ENCODE measurements at places on chromosomes 7 and 10.

GRCh38 chr7:116242178-116242577, 31.8 kb downstream of the TES start:
- DNase-seq, result no peak

- no peak for DNase-seq
Measured at GRCh38 chr10:83574770-83575169, 564.5 kb upstream of the GHITM start.

- DNase-seq, result no peak
Measured at GRCh38 chr10:113187063-113187777, 237.2 kb downstream of the TCF7L2 start.

DNA sequence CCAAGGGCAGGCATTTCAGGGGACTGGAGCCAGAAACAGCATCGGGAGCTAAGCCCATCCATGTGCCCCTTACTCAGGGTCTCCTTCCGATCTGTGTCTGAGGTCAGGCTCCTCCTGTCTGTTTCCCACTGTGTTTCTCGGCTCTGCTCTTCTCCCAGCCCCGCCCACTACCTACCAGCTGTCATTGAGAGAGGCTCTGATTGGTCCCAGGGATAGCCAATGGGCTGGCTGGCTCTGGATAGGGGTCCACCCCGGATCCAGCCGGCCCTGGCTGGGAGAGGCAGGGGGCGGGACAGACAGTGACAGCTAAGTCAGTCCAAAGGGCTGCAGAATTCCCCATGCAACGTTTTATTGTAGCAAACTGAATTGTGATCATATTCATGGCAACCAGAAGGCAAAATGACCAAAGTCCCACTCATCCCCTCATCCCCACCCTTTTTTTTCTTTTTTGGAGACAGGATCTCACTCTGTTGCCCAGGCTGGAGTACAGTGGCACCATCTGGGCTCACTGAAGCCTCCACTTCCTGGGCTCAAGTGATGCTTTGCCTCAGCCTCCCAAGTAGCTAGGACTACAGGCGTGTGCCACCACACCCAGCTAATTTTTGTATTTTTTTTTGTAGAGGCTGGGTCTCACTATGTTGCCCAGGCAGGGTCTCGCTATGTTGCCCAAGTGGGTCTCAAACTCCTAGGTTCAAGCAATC, 76.3 kb downstream of the CLIP2 start:
- DNase-seq, result no peak

DNA sequence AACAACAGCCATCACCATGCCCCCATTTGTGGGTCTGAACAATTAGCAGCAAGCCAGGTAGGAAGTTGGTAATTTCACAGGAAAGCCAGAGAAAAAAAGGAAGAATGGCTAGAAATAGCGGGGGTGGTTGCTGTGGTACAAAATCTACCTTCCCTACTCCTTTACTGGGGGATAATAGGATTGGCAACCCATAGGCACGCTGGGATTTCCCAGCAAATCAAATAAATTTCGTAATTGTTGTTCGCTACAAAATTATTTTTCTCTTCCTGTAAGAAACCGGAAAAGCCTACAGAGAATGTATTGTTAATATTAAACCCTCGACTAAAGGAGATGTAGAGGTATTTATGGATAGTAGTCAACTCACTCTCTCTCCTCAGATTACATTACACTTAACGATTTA, 123.9 kb downstream of the DOCK4 start:
- DNase-seq, result no peak

DNA sequence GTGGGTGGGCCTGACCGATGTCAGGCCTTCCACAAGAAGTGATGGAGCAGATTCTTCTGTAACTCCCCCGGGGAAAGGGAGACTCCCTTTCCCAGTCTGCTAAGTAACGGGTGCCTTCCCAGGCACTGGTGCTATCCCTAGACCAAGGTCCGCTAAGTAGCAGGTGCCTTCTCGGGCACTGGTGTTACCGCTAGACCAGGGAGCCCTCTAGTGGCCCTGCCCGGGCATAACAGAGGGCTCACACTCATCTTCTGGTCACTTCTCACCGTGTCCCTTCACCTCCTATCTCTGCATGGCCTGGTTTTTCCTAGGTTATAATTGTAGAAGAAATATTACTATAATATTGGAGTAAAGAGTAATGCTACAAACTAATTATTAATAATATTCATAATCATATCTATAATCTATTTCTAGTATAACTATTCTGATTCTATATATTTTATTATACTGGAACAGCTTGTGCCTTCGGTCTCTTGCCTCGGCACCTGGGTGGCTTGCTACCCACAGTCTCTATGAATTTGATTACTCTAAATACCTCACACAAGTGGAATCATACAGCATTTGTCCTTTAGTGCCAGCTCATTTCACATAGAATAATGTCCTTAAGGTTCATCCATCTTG, 1378.7 kb downstream of the XPNPEP1 start:
- peak; percentile 7 for DNase-seq

GRCh38 chr7:143391462-143392404, 10.6 kb downstream of the ZYX start:
- DNase-seq, result no peak

DNA sequence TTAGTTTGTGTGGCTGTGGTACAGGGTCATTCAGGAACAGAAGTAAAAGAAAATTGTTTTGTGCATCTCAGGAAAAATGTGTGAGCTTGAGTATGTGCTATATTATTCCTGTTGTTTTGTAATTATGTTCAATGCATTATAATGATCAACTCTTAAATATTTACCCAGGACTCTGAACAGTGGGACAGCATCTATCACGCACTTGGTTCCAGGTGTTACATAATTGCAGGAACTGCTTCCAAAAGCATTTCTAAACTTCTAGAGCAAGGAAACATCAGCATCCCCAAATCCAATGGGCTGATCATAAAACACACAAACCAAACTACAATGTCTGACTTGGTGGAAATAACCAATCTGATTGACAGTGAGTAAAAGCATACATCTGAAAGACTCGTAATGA, 26.6 kb downstream of the ENO4 start:
- DNase-seq, result no peak

DNA sequence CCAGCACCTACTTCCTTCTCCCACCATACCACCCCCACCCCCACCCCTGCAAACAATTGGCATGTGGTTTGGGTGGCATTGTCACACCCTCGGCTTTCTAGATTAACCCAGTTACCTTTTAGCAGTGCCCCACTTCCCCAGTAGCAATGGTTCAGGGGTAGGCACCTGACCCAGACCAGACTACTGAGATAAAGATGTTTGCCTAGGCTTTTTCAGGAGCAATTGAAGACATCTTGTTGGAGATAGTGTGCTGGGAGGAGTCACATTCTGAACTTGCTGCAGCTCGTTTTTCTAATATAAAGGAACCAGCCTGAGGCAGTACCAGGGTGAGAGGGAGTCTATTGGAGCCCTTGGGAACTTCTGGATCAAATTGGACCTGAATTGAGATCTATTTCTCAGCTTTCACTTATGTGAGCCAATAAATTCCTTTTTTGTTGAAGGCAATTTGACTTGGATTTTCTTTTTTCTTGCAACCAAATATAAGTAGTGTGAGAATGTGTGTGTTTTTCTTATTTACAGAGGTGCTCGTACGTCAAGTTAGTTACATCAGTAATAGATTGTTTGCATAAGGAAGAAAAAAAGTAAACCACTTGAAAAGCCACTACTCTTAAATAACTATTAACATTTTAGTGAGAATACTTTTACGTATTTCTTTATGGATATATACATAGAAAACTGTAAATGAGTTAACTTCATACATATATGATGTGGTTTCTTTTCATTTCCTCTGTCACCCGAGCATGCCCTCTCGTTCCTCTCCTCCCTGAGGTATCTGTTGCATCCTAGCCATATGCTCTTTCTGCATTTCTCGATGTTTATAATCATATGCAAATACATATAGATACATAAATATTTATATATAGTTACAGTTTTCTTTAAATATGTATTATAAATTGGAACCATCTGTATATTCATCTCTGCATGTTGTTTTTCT, 38.0 kb downstream of the RAB18 start:
- DNase-seq, result no peak

DNA sequence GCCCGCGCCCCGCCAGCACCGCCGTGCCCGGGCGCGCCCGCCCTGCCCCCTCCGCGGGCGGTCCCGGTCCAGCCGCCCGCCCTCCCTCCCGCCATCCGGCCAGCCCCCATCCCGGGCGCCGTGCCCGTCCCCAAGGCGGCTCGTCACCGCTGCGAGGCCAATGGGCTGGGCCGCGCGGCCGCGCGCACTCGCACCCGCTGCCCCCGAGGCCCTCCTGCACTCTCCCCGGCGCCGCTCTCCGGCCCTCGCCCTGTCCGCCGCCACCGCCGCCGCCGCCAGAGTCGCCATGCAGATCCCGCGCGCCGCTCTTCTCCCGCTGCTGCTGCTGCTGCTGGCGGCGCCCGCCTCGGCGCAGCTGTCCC, at the start of gene HTRA1:
Gene HTRA1, plus strand, starts transcription at position 187 of the 362 bp plus-strand sequence. Its CDS starts 100 bp downstream, at position 287.
- no peak for DNase-seq

DNA sequence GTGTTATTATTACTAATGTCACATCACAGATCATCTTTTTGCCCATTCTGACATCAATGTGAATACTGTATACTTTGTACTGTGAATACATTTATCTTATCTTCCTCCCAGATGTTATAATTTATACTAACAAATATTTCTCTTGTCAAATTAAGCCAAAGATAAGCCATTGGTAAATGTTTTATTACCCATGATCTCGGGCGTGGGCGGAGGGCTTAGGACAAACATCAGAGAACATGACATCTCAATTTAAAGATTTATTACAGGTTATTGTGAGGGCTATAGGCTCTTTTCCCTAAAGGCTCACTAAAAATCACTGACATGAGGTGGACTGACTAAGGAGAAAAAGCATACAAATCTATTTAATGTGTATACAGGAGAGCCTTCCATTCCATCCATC, 58.2 kb upstream of the DGKB start:
- DNase-seq, result no peak

DNA sequence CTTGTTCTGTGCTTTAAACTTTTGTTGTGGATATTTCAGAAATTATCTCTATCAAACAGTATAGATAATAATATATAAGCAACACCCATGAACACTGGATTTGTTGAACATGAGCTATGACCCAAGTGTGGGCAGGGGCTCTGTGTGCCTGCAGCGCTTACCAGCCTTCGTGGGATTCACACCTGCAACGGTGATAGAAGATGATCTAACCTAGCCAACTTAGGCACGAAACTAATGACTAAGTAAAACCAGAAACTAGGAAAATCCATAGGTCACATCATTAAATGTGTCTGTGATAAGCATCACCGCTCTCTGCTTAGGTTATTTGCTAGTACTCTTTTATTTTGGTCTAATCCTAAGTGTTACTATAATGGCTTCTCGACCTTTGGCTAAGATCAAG, 18.0 kb downstream of the SPAG6 start:
- no peak for DNase-seq

- no peak for DNase-seq
Measured at GRCh38 chr10:110664483-110665420, 20.6 kb downstream of the RBM20 start.

GRCh38 chr7:130473876-130474275, 18.0 kb upstream of the MEST start:
- no peak for DNase-seq

DNA sequence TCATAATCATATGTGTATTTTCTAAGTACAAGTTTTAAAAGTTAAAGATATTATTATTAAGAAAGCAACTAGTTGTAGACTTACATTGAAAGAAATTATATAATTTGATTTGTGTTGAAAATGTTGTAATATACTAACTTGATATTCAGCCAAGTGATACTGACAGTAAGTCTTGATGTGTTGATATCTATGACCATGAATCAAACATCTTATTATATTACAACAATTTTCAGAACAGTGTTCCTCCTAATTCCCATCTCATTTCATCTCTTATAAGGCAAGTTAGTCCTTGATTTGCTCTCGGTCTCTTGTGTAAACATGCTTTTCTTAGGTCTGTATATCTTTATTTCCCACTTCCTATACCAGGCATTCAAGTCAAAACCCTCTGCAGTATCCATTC, 269.2 kb upstream of the SEMA3E start:
- DNase-seq, result no peak

GRCh38 chr7:51315393-51316261, 982 bp downstream of the COBL start:
- DNase-seq, result peak; percentile 30

DNA sequence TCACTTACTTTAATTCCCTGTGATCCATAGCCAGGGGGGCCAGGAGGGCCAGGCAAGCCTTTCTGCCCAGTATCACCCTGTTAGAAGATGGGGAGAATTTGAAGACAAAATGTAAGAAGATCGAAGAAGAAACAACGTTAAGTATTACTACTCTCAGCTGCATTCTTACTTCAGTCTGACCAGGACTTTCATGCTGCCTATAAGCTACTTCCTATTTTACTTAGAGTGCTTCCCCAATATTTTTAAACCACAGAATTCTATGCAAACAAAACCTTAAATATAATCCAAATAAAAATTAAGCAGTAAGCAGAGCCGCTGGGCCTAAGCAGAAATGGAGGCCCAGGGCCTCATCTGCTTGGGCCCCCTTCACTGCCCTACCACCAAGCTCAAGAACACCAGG, 117.8 kb downstream of the COL28A1 start:
- DNase-seq, result no peak

DNA sequence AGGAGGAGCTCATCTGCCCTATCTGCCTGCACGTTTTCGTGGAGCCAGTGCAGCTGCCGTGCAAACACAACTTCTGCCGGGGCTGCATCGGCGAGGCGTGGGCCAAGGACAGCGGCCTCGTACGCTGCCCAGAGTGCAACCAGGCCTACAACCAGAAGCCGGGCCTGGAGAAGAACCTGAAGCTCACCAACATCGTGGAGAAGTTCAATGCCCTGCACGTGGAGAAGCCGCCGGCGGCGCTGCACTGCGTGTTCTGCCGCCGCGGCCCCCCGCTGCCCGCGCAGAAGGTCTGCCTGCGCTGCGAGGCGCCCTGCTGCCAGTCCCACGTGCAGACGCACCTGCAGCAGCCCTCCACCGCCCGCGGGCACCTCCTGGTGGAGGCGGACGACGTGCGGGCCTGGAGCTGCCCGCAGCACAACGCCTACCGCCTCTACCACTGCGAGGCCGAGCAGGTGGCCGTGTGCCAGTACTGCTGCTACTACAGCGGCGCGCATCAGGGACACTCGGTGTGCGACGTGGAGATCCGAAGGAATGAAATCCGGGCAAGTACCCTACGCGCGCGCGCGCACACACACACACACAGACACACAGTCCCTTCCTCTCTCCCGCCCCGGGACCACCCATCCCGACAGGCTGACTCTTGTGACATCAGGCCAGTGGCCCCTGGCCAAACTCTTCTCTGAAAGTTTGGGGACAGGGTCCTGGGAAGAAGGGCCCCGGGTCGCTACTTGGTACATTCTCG, 538 bp downstream of the TRIM8 start:
- peak; percentile 60 for DNase-seq

DNA sequence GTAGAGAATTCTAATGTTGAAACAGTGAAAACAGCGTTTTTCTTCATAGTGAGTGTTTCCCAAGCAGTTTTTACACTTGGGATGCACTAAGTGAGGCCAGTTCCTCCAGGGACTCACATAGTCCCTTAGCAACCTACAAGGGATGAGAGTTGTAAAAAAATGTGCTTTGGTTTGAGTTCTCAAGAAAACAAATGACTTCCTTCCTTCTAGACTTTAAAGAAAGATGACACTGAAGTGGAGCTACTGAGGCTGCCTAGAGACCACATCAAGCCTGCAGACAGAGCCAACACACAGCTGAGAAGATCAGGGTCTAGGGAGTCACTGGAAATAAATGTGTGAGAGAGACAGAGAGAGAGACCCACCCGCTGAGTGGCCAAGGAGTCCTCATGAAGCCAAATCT, 264.4 kb downstream of the TNS3 start:
- DNase-seq, result no peak

GRCh38 chr7:155942226-155942950, 130.1 kb upstream of the SHH start:
- no peak for DNase-seq
